Cardiac ventricle fibroblast (primary cell): ENCODE measurements at places on chromosomes 2 and 18. TPM values are rescaled to one million over a fixed set of nuclear protein-coding genes. Genes with fewer than 3 reads are reported as not detected.

The ALK gene
- not detected in 2 replicates for total RNA-seq

The GAL3ST2 gene
- not detected in 2 replicates for total RNA-seq

The RESP18 gene
- not detected in 2 replicates for total RNA-seq

The PSMA8 gene
- not detected in 2 replicates for total RNA-seq

The ASIC4 gene
- total RNA-seq: not detected in 2 replicates

The SRBD1 gene
- 8.9 and 12.5 TPM in 2 replicates for total RNA-seq

The RAB27B gene
- total RNA-seq: 1.1 and 1.5 TPM in 2 replicates

The IGFBP5 gene
- total RNA-seq: 5.1 and 5.3 TPM in 2 replicates

The RUFY4 gene
- total RNA-seq: not detected in 2 replicates

The SOWAHC gene
- 12.4 and 13.6 TPM in 2 replicates for total RNA-seq

The CCDC121 gene
- 1.7 and 2.5 TPM in 2 replicates for total RNA-seq
